ENCODE measurements at places on chromosomes 3 and 15.
A peak's percentile ranks its signal among the peaks of the same experiment; 100 is the strongest.

DNA sequence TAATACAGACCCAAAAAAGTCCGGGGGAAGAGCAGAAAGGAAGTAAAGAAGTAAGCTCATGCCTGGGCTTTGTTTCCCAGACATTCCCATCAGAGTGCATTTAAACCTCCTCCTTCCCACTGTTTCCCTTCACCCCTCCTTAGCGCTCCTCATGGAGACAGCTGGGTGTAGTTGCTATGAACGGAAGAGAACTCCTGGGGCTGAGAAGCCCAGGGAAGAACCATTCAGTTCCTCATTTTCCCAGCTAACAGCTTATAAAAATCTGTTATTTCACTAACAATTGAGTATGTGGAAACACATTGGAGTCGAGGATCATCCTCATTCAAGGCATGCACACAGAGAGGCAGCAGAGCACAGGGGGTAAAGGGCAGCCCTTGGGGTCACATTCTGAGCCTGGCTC, 299.3 kb downstream of the SHQ1 start:
- DNase-seq = no peak

DNA sequence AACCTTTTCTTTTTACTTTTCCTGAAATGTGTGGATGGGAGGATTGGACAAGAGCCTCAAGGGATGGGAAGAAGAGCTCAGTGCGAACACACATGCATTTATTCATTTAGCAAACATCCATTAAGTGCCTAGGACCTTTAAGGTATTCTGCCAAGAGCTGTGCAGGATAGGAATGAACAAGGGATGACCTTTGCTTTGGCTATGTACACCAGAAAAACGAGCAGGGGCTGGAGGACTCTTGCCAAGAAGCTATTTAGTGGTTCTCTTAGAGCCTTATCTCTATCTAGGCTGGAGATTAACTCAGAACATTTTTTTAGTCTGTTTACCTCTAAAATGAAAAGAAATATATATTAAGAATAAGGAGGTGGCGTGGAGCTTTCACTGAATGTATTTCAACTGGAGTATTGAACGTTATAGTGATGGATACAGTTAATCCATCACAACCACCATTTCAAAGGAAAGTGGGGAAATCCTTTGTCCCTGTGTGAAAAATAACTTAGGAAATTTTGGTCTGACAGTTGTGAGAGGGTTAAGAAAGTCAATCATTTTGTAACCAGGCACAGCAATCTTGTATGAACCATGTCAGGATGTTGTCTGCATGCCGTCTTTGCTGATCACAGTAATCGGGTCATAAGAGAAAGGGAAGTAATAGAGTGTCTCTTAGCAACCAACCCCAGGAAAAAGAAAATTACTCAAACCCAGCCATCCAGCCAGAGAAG, 279.0 kb downstream of the LPP start:
- DNase-seq = no peak

GRCh38 chr3:196341137-196341536, 2.9 kb upstream of the TM4SF19 start:
- no peak for DNase-seq

GRCh38 chr3:150409512-150410310, 1.6 kb downstream of the TSC22D2 start:
- DNase-seq = peak; percentile 55

DNA sequence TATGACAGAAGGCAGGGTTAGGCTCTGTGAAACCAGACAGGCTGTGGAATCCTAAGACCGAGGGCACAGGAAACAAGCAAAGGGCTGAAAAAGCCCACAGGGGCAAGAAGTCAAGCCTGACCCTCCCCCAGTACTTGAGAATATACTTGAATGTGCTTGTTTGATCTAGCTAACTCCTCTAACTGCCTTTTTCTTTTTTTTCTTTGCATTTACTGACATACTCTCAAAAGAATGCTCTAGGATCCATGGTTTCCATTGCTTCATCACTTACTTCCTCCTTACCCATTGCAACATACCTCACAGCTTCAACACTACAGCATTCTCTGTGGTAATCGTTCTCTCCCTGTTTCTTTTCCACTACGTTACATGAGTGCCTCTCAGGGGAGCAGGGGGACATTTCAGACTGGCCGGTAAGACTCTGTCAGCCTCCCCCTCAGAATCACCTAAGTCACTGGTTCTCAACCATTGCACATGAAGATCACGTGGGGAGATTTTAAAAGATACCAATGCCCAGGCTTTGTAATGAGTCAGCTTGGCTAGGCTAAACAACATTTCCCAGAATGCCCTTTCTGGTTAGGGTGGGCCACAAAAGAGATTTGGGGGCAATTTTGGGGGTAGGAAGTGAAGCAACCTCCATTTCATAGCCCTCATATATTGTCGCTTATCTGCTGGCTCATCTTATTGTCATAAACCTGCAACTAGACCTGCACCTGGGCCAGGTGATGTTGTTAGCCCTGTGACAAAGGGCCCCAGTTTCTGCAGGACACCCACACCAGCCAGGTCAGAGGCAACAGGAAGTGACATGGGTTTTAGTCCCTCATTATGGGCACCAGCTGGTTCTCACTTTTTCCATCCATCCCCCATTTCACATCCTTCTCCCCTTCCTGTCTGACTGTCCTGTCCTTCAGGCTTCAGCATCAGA, 24.6 kb upstream of the RSL24D1 start:
- DNase-seq = no peak
